ENCODE measurements at places on chromosomes 7 and 10. TPM values are rescaled to one million over a fixed set of nuclear protein-coding genes. Genes with fewer than 3 reads are reported as not detected.

Gene TUBAL3
- total RNA-seq: not detected

Gene EPO
- total RNA-seq: not detected

DNA sequence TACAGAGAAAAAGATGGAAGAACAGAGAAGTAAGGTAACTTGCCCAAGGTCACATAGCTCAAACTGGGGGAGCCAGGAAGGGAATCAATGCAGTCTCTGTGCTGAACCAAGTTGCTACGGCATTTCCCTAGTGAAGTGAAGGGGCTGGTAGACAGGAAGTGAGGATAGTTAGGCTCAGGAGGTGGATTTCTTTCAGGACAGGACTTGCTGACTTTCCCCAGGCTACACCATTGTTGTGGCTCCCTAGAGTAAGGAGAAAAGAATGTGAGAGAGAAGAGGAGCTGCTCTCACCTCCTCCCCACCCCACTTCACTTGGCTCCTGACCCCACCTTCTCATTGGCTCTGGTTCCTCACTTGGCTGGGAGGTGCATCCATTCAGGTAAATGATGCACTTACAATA, 316.9 kb downstream of the INHBA start:
- no peak for DNase-seq

DNA sequence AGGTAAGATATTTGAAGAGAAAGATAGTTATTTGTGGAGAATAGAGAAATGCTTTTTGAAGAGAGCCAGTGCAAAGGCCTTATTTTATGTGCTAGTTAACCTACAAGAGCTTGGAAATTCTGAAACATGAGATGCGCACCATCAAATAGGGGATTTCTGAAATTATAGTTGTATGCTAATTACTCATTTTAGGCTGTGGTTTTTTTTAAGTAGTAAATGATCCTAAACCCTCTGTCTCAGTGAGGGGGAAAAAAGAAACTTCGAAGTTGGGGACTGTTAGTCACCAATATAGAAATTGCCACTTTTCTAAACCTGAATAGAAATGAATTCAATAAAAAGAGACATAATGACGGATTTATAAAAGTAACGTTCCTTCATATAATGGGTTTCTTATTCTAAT, 119.3 kb upstream of the MDFIC start:
- no peak for DNase-seq

GRCh38 chr10:101161494-101162299, 30.6 kb downstream of the TLX1 start:
- DNase-seq: peak; percentile 86

Data from spleen (tissue), 13 donors.